CD4-positive, alpha-beta T cell treated with Interleukin-4 for 4 hours (primary cell): ENCODE measurements at places on chromosomes 12 and 14.

DNA sequence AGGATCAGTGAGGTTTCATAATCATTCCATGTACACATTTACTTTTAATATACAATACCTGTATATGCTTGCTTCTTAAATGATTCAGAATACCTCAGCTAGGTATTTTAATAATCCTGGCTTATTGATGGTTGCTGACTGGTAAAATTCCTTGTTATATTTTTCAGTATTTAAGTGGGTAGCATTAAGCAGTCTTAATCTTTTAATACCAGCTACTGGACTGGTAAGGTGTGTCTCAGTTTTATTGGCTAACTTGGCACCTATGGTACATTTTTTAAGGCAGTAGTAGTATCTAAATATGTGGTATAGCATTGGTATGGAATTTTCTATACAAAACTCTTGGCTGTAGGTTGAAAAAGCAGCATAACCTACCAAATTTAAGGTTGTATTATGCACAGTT lies 96.6 kb downstream of the RAD52 start:
- no peak for DNase-seq

- peak; percentile 71 for DNase-seq
Measured at GRCh38 chr12:630656-631632, 32.3 kb downstream of the NINJ2 start.

- no peak for DNase-seq
Measured at GRCh38 chr12:5650281-5650680, 218.4 kb downstream of the NTF3 start.

DNA sequence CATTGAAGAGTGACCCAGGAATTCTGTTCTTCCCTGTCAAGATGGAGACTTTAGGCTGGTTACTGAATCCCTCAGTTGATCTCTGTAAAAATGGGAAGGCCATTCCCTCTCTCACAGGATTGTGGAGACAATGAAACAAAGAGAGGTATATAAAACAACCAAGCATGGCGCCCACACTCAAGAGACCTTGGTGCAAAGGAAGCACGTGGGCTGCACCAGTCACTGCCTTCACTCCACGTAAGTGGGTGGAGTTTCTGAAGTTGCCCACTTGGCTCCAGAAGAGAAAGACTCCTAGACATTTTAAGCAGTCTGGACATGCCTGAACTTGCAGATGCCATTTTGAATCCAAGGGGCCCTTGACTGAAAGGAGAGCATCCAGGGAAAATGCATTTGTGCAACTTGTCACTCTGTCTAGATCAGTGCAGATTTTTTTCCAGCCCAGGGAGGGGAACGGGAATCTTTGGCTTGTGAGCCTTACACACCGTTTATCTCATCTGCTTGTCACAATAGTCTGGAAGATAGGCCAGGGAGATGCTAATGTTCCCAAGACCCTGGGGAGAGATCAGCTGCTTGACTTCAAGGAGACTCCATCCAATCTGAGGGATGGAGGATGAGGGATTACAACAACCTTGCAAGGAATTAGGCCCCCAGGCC lies 96.9 kb upstream of the TBX3 start:
- DNase-seq, result no peak

DNA sequence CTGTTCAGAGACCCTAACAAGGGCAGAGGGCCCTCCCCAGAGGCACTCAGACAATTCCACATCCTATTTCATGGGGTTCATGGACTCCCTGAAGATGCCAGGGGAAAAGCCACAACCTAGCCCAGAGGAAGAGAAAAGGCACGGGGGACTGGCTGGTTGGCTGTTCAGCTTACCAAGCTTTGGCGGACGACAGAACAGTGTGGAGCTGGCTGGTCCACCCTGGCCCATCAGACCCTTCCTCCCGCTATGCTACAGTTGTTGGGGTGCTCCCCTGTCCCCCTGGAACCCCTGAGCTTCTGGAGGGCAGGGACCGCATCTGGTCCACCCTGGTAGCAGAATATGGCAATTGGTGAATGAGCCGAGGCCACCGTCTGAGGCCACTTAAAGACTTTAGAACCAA lies 6.3 kb downstream of the TESC start:
- DNase-seq, result no peak

DNA sequence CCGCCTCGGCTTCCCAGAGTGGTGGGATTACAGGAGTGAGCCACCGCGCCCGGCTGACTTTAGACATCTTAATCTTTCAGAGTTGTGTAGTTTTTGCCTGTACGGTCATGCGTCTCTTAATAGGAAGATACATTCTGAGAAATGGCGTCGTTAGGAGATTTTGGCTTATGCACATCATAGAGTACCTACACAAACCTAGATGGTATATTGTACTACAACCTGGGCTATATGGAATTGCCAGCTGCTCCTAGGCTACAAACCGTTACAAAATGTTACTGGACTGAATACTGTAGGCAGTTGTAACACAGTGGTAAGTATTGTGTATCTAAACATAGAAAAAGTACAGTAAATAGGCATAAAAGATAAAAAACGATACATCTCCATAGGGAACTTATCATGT lies 1.3 kb downstream of the TSFM start:
- DNase-seq, result no peak

- DNase-seq, result no peak
Measured at GRCh38 chr14:103719751-103720150, 4.1 kb downstream of the ZFYVE21 start.

- DNase-seq, result no peak
Measured at GRCh38 chr14:84707830-84708229, 822.1 kb upstream of the FLRT2 start.

- no peak for DNase-seq
Measured at GRCh38 chr14:37901978-37902377, 305.7 kb upstream of the SSTR1 start.

GRCh38 chr14:63633801-63634200 lies 7.9 kb downstream of the WDR89 start:
- DNase-seq, result no peak

- no peak for DNase-seq
Measured at GRCh38 chr14:68951035-68951797, 27.9 kb downstream of the ACTN1 start.

GRCh38 chr14:73717711-73718417 lies 3.7 kb upstream of the PNMA1 start:
- no peak for DNase-seq

- DNase-seq, result no peak
Measured at GRCh38 chr14:52106840-52107239, 38.0 kb upstream of the NID2 start.

- DNase-seq, result no peak
Measured at GRCh38 chr12:57623811-57624390, 9.1 kb downstream of the B4GALNT1 start.

- no peak for DNase-seq
Measured at GRCh38 chr14:53509276-53510244, 356.4 kb upstream of the DDHD1 start.

DNA sequence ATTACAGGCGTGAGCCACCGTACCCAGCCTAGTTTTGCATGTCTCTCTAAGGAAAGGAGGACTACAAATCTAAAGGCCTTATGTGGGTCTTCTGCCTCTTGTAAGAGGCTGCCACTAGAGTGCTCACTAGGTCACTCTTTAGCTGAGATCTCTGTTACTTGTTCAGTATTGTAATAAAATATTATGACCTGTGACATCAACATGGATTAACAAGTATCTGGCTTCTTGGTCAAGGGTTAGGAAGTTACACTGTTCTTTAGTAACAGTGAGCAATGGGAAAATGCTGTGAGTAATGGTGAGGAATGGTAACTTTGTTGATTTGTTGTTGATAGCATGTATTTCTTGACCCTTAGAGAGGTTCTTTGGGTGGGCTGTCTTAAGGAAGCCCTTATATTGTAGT lies 50.5 kb downstream of the ERC1 start:
- DNase-seq, result no peak

GRCh38 chr14:100288382-100289185 lies 17.7 kb downstream of the SLC25A29 start:
- no peak for DNase-seq

DNA sequence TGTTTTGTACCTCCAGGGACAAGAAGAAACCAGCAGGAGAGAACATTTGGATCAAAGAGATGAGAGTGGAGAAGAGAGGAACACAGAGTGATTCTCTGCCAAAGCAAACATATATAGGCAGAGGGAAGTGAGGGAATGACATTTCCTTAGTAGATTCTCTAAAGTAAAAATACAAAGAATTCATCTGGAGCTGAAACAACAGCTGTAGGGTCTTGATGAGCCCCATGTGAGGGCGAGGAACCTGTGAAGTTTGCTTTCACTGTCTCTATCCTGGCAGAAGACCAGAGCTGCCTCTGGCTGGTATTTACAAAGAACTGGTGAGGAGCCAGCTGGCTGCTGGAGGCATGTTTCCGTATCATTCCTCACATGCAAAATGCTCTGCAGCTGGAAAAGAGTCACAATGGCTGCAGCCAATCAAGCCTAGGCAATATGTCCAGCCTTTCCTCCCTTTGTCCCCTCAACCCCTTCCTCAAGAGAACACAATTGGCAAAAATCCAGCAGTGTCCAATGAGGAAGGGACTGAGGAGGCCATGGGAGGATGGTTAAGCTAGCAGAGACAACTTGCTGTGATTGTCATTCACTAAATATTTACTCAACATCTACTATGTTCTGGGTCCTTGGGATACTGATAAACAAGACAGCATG lies 122.5 kb downstream of the PHLDA1 start:
- no peak for DNase-seq

DNA sequence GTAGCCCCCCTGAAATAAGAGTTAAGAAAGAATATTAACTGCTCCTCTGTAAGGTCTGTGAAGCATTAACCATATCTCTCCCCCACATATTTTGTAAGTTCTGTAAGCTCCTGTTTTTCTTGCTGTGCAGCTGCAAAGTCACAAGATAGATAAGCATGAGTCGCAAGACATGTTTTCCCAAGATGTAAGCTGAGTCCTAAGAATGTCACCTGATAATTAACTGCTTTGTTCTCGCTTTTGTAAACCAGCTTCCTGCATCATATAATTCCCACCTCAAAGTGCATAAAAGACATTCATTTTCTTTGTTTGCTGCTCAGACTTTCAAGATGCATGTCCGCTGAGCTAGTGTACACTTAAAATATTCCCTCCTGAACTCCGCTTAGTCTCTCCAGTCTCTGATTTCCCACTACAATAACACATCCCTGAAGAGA lies 27.0 kb upstream of the PHC1 start:
- no peak for DNase-seq

GRCh38 chr14:29454026-29454693 lies 473.5 kb downstream of the PRKD1 start:
- DNase-seq, result no peak

DNA sequence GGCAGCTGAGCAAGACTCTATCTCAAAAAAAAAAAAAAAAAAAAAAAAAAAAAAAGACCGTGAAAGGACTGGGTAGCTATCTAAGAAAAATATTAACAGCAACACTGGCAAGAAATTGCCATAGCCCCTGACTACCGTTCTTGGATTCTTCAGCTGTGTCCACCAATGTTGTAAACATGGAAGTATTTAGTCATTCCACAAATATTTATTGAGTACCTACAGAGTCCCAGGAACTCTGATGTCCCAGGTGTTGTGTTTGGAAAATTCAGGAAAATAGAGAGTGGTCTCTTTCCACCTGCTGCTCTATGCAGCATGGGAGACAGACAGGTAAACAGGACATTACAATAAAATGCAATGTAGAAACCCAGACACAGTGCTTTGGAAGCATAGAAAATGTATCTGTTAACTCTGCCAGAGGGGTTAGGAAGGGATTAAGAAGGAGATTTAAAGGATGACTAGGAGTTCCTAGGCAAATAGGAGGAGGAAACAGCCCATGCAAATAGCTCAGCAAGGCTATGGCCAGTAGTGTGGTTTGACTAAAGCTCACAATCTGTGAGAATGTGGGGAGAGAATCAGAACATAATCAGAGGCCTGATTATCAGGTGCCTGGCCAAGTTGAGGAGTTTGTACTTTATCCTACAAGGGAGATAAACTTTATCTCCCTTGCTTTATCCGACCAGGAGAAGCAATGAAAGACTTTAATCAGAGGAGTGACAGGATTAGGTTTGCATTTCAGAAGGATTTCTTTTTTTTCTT lies 2.1 kb upstream of the DLST start:
- DNase-seq, result no peak

DNA sequence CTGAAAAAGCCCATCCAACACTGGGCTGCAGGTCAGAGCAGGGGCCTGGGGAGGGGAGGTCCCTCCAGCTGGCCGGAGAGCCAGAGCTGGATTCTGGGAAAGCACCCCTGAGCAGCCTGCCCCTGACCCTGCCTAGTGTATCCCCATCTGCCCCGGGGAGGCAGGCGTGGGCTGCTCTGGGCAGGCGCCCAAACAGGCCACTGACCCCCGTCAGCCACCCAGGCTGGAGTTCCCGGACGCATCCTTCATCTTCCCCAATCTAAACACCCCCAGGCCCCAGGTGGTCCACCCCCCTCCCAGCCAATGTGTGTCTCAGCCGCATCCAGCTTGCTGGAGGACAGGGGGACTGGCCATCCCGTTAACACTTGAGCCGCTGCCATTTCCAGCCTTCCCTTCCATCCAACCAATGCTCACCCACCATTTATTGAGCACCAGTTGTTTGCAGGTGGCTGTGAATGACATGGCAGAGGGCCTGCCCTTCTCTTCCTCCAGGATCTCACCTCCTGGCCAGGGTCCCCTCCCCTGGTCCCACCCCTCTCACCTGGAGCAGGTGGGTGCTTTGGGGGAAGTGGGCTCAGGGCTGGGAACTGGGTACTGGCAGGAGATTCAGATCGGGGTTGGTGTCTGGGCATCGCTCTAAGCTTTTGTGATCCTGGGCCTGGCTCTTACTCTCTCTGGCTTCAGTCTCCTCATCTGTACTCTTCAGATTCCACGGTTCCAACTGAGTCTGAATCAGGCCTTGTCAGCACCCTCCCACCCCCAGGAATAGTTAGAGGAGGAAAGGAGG lies 743 bp upstream of the DTX1 start:
- DNase-seq, result no peak

DNA sequence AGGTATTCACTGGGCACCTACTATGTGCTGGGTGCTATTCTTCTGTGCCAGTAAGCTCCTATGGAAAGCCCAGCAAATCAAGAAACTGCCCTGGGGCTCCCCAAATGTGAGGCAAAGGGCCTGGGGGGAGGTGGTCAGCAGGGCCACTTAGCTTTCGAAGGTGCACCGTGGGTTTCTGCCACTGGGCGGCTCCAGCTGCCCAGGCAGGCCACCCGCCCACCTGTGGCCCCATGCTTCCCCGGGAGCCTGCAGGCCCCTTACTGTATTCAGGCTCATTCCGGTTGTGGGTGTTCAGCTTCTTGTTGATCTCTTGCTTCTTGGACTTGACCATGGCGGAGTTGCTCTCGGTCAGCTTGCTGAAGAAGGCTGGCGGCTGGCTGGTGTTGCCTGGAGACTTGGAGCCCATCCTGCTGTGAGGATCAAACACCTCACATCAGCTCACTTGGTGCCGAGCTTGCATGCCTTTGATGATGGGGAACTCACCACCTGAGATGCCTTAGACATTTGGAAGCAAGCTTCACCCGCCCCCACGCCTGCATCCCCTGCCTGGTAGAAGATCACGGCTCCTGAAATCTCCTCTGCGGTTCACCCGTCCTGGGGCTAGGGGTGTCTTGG lies 37.3 kb downstream of the RFLNA start:
- no peak for DNase-seq

GRCh38 chr14:68814539-68815297 lies 21.9 kb upstream of the ZFP36L1 start:
- peak; percentile 78 for DNase-seq

DNA sequence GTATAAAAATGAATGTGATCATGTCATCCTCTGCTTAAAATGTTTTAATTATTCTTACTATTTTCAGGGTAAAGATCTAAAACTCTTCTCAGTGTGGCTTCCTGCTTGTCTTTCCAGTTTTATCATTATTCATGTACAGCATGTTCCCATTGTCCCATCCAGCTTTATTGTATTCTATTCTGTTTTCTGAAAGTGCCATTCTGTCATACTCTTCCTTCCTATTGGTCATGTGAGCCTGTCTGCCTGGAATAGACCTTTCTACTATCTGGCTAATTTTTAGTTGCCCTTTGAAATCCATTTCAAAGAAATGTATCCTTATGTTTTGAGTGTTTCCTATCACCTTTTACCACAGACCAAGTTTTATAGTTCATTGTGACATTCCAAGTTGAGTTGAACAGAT lies 34.9 kb downstream of the PALS1 start:
- DNase-seq, result no peak
